Mesothelial cell of epicardium (in vitro differentiated cells): ENCODE measurements at places on chromosomes 5 and 9.
A peak's percentile ranks its signal among the peaks of the same experiment; 100 is the strongest.

GRCh38 chr5:168988699-168989098, 312.2 kb downstream of the SLIT3 start:
- H3K4me1 ChIP-seq: peaks cover 24% of the 10 kb centered on the region
- H3K27me3 ChIP-seq: peaks cover 42% of the 10 kb centered on the region
- no peak overlapping the region for H3K4me3 ChIP-seq
- no peak for DNase-seq
- H3K36me3 ChIP-seq: no peaks in the 10 kb centered on the region

GRCh38 chr9:122192914-122193525, 33.3 kb downstream of the MORN5 start:
- H3K27me3 ChIP-seq: peaks cover 41% of the 10 kb centered on the region
- no peak overlapping the region for H3K27ac ChIP-seq
- no peak overlapping the region for H3K4me3 ChIP-seq
- no peak for DNase-seq
- no peaks in the 10 kb centered on the region for H3K36me3 ChIP-seq

DNA sequence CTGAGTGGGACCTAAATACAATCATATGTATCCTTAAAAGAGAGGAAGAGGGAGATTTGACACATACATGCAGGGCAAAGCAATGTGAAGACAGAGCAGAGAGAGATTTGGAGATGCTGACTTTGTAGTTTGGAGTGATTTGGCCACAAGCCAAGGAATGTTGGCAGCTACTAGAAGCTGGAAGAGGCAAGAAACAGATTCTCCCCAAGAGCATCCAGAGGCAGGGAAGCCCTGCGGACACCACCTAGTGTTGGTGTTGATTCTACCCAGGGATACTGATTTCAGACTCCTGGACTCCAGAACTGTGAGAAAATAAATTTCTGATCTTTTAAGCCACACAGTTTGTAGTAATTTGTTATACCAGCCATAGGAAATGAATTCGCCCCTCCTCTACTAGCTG, 64.9 kb upstream of the OSMR start:
- H3K36me3 ChIP-seq: peaks cover 3% of the 10 kb centered on the region
- no peak for DNase-seq
- H3K27ac ChIP-seq: no peak overlapping the region
- H3K4me3 ChIP-seq: no peak overlapping the region
- H3K27me3 ChIP-seq: peaks cover 2% of the 10 kb centered on the region

GRCh38 chr5:44914221-44914620, 105.5 kb downstream of the MRPS30 start:
- no peak for DNase-seq
- H3K36me3 ChIP-seq: no peaks in the 10 kb centered on the region
- H3K27me3 ChIP-seq: no peaks in the 10 kb centered on the region

GRCh38 chr5:180470966-180471582, 23.1 kb upstream of the CNOT6 start:
- H3K4me3 ChIP-seq: no peak overlapping the region
- no peaks in the 10 kb centered on the region for H3K36me3 ChIP-seq
- H3K4me1 ChIP-seq: peaks cover 20% of the 10 kb centered on the region
- H3K27me3 ChIP-seq: peaks cover 17% of the 10 kb centered on the region
- no peak overlapping the region for H3K27ac ChIP-seq

- no peak overlapping the region for H3K4me3 ChIP-seq
- peaks cover 25% of the 10 kb centered on the region for H3K4me1 ChIP-seq
- peak overlapping the region; percentile 95 for H3K27ac ChIP-seq
- DNase-seq: no peak
- H3K27me3 ChIP-seq: no peaks in the 10 kb centered on the region
- no peaks in the 10 kb centered on the region for H3K36me3 ChIP-seq
Observed at GRCh38 chr5:171493646-171494393, 74.4 kb downstream of the FGF18 start.

DNA sequence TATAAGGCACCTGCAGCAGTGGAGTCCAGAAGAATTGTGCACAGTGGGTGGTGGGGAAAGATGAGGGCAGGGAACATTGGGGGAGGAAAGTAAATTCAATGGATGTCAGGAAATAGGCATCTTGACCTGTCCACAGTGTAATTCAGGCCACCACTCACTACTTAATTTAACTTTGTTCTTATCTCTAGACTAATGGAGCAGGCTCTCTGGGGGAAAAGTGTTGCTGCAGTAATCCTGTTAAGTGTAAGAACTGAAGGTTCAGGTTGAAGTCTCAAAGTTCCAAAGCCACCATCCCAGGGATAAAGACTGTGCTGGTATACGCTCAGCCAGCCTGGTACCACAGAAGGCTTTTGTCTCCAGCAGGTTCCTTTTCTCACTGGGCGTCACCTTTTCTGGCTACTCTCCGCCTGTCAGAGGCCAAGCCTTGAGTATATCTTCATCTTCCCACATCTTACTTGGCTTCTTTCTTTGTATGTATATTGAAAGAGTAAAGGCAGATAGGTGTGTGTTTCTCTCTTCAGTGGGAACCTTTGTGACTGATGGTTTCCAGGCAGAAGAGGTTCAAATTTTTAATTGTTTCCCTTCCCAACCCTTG, 150.9 kb upstream of the DMRT1 start:
- peak overlapping the region; percentile 61 for H3K27ac ChIP-seq
- no peak for DNase-seq
- peaks cover 68% of the 10 kb centered on the region for H3K4me1 ChIP-seq
- no peak overlapping the region for H3K4me3 ChIP-seq
- peaks cover 5% of the 10 kb centered on the region for H3K36me3 ChIP-seq

- H3K27ac ChIP-seq: no peak overlapping the region
- DNase-seq: no peak
- peaks cover 12% of the 10 kb centered on the region for H3K4me1 ChIP-seq
- H3K27me3 ChIP-seq: no peaks in the 10 kb centered on the region
- H3K36me3 ChIP-seq: peaks cover 7% of the 10 kb centered on the region
Observed at GRCh38 chr5:43553381-43553780, 3.5 kb downstream of the PAIP1 start.

DNA sequence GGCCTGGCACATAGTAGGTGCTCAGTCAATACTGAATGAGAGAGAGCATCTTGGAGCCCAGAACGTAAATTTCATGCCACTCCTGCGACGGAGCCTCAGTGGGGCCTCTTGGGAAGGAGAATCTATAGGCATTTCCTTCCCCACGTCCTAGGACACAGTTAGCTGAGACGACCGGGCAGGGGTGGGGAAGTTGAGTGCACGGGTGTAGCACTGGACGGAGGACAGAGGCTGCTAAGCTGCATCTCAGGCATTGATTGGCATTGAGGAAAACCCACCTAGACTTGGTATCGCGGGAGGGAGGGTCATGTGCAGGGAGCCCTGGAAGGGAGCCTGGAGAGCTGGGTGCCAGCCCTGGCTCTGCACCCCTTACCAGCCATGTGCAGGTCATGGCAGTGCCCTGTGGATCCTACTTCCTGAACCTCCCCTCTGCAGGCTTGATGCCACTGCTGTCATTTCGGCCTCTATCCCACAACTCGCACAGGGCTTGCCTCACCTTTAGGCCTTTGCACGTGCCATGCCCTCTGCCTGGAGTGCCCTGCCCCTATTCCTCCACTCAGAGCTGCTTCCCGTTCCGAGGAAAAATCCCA, 25.6 kb downstream of the NEK6 start:
- H3K27ac ChIP-seq: peak overlapping the region; percentile 82
- no peak for DNase-seq
- H3K4me1 ChIP-seq: peaks cover 42% of the 10 kb centered on the region
- no peak overlapping the region for H3K4me3 ChIP-seq

DNA sequence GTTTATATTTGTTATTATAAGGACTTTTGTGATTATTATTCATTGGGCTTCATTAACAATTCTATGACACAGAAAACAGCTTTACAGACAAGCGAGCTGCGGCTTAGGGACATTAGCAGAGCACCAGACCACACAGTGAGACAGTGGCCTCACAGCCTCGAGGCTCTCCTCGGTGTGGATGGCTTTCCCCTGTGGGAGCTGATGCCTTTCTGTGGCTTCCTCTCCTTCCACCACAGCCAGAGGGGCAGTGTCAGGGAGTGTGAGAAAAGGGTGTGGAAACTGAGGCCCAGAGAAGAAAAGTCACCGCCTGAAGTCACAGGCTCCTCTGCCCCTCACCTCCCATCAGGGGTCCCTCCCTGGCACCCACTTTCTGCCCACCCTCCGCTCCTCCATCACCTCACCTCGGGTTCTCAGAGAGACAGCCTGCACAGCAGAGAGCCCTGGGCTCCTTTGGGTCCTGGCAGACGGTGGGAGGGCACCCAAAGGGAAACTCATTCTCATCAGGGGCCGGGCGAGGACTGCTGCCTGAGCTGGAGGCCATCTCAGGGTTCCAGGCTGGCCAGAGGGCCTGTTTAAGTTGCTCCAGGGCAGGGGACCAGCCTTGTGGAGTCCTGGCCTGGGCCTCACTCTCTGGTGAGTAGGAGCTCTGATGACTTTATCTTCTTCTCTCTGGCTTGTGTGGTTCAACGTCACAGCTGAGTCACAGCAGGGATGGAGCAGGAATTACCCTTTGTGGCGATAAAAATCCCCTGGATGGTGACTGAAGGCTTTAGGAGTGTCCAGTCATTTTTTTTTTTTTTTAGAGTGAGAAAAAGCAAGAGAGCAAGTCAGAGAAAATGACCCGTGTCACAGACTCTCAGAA, 830 bp downstream of the TRAF1 start:
- no peak for DNase-seq
- H3K4me1 ChIP-seq: peaks cover 11% of the 10 kb centered on the region
- H3K36me3 ChIP-seq: no peaks in the 10 kb centered on the region
- peak overlapping the region; percentile 44 for H3K27ac ChIP-seq

DNA sequence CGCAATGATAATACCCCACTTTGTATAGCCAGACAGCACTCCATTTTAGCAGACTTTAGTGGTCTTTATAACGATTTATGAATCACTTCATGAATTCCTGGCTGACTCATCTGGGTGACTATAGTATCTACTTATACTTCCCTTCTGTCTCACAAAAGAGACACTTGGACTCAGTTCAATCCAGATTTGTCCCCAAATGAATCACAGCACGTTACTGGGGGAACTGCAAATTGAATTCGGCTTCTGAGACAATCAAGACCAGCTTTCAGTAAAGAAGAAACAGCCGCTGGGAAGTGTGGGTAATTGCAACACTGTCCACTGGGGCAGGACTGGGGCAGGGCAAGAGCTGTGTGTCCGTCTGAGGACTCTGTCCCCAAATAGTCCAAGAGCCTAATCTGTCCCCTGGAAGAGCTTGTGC, 337.3 kb upstream of the RFX3 start:
- DNase-seq: no peak
- peaks cover 13% of the 10 kb centered on the region for H3K4me1 ChIP-seq
- H3K27me3 ChIP-seq: no peaks in the 10 kb centered on the region
- H3K27ac ChIP-seq: no peak overlapping the region
- no peaks in the 10 kb centered on the region for H3K36me3 ChIP-seq
- H3K4me3 ChIP-seq: no peak overlapping the region

GRCh38 chr5:115391780-115392179, 95.3 kb upstream of the CCDC112 start:
- peaks cover 8% of the 10 kb centered on the region for H3K4me1 ChIP-seq
- no peaks in the 10 kb centered on the region for H3K27me3 ChIP-seq
- H3K4me3 ChIP-seq: no peak overlapping the region
- no peak for DNase-seq

DNA sequence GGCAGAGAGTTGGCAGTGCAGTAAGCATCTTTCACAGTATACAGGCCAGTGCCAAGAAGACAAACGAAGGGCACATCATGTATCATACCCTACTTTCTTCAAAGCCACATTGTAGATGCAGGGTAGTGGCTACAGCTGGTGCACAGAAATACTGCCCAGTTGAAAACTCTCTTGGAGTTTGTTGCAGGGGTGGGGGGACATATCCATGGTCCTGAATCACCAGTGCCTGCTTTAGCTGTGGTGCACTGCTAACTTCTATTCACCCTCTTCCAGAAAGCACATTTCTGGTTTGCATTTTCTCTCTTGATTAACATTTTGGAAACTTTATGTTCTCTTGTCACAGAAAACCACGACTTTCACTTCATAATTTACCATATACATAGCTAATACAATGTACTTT, 196.6 kb downstream of the PAPPA start:
- no peak overlapping the region for H3K4me3 ChIP-seq
- no peaks in the 10 kb centered on the region for H3K27me3 ChIP-seq
- H3K36me3 ChIP-seq: no peaks in the 10 kb centered on the region
- H3K4me1 ChIP-seq: no peaks in the 10 kb centered on the region
- DNase-seq: no peak
- H3K27ac ChIP-seq: no peak overlapping the region

- DNase-seq: no peak
- no peak overlapping the region for H3K27ac ChIP-seq
- H3K36me3 ChIP-seq: peaks cover 12% of the 10 kb centered on the region
- H3K4me3 ChIP-seq: no peak overlapping the region
- peaks cover 25% of the 10 kb centered on the region for H3K4me1 ChIP-seq
Observed at GRCh38 chr9:14159440-14160216, 154.3 kb downstream of the NFIB start.

GRCh38 chr9:127392166-127392565, 4.8 kb upstream of the SLC2A8 start:
- peak; percentile 5 for DNase-seq
- no peak overlapping the region for H3K4me3 ChIP-seq
- peak overlapping the region; percentile 10 for H3K27ac ChIP-seq
- H3K36me3 ChIP-seq: peaks cover 2% of the 10 kb centered on the region
- H3K4me1 ChIP-seq: peaks cover 64% of the 10 kb centered on the region

- H3K27me3 ChIP-seq: peaks cover 52% of the 10 kb centered on the region
- no peaks in the 10 kb centered on the region for H3K4me1 ChIP-seq
- H3K4me3 ChIP-seq: no peak overlapping the region
- peak; percentile 55 for DNase-seq
- H3K36me3 ChIP-seq: no peaks in the 10 kb centered on the region
Observed at GRCh38 chr5:176675676-176676360, 28.5 kb downstream of the TSPAN17 start.

GRCh38 chr5:52807723-52808122, 20.0 kb downstream of the ITGA1 start:
- no peak overlapping the region for H3K27ac ChIP-seq
- H3K36me3 ChIP-seq: peaks cover 3% of the 10 kb centered on the region
- no peak for DNase-seq
- H3K4me1 ChIP-seq: peaks cover 43% of the 10 kb centered on the region

DNA sequence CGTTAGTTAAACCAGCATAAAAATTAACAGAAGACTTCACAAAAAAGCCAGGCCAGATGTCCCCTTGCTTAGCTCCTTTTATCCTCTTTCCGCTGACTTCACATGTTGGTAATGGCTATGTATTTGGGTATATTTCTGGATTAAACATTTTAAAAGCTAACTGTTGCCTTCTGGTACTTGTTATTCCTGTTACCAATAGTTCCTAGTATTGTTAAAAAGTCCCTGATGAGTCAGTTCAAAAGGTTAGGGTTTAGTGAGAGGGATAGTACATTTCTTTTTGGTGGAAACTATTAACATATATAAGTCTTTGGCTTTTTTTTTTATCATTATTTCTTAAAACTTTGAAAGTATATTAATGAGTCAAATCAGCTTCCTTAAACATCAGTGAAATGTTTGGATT, 103.2 kb upstream of the ELL2 start:
- H3K4me1 ChIP-seq: peaks cover 22% of the 10 kb centered on the region
- DNase-seq: no peak
- H3K36me3 ChIP-seq: no peaks in the 10 kb centered on the region
- no peak overlapping the region for H3K4me3 ChIP-seq
- no peaks in the 10 kb centered on the region for H3K27me3 ChIP-seq

- no peaks in the 10 kb centered on the region for H3K36me3 ChIP-seq
- no peak for DNase-seq
- H3K27me3 ChIP-seq: peaks cover 3% of the 10 kb centered on the region
- no peaks in the 10 kb centered on the region for H3K4me1 ChIP-seq
Observed at GRCh38 chr5:153187503-153187902, 303.0 kb upstream of the GRIA1 start.
